Stimulated activated CD8-positive, alpha-beta memory T cell treated with anti-CD3 and anti-CD28 coated beads, Interleukin-4, amount 100 ng/mL, for 48 hours (primary cell): ENCODE measurements at places on chromosomes 6 and 20.

DNA sequence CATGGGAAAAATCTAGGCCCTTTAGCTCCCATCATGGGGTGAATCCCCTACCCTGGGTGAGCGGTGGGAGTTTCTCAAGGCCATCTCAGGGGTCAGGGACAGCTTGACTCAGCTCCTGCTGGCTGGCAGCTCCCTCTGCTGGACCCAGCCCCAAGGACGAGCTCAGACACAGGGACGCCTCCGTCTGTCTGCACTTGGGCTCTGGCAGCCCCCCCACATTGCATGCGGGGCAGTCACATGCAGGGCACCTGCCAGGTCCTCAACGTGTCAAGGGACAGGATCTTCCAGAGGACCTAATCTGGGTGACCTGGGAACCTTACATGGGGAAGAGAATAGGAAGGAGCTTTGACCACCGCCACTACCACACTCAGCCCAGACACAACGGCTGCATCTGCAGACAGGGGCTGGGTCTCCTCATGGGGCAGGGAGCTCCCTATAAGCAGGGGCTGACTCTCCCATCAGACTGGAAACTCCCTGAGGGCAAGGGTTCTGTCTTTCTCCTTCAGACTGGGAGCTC, 173.4 kb downstream of the MRPL14 start:
- DNase-seq = peak; percentile 24

- no peak for DNase-seq
Measured at GRCh38 chr6:114421199-114421598, 78.4 kb upstream of the HS3ST5 start.

DNA sequence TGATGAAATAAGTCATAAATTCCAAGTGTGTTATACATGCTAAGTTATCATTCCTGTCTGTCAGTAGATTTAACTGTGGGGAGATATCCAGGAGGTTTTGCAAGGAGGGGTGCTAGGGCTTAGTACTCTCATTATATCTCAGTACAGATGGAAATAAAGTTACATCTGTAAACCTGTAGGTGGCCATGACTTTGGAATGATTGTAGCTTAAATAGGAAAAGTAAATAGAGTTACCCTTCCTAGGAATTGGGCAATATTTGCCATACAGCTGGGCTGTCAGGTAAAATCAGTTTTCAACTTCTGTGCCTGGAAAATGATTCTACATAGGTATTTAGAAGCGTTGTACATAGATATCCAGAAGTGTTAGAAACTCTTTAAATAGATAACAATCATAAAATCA, 19.8 kb upstream of the TGM3 start:
- no peak for DNase-seq

DNA sequence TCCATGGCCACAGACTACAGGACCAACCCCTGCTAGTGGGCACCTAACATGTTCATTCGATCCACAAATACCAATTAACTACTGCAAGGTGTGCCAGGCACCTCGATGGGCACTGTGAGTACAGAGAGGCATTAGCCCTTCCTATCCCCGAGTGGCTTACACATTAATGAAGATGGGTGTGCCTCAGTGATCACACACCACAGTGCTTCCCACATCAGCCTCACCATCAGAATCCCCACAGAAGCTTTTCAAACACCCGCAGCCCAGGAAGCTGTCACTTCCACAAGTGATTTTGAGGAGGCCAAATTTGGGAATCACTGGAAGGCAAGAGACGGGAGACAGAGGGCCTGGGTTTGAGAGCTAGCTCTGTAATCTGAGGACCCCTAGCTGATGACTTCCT, 23.7 kb downstream of the EZR start:
- DNase-seq = peak; percentile 22

DNA sequence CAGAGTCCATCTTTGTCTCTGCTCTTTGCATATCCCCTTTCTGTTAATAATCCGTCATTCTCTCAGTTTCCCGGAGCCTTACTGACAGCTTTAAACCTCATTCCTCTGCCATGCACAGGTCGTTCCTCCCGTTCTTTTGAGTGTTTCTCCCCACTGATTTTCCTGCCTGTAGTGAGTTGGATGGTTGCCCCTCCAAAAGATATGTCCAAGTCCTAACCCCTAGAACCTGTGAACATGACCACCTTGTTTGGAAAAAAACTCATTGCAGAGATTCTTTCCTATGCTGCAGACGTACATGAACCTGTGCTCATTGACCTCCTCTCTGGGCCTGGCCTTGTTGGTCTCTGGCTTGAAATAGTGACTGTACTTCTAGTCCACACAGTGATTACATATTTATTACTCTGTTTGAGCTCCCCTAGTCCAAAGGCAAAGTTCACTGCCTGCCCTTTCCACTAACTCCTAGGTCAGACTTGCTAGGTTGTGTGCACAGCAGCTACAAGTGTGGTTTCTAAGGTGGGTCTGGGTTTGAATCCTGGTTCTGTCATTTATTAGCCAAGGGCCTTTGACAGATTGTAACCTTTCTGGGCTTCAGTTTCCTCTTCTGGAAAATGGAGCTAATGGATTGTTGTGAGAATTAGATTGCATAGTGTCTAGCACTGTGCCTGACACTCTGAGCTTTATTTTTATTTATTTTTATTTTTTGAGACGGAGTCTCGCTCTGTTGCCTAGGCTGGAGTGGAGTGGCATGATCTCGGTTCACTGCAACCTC, 29.3 kb downstream of the PPARD start:
- DNase-seq = no peak

- no peak for DNase-seq
Measured at GRCh38 chr6:10481101-10481500, 40.0 kb upstream of the GCNT2 start.

DNA sequence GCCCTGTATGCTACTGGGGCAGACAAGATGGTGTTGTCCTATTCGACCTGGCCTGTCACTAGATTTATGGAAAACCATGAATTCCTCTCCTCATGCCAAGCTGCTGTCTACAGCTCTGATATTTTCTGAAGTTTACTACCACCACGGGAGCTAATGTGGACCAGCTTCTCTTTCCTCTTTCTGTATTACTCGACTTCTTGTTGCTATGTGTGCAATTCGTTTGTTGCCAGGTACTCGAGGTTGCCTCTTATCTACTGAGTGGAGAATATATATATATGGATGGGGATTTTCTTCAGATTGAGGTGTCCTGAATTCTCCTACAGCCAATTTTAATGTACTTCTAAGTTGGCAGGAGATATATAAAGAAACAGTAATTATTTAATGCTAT, 34.7 kb downstream of the MAN1A1 start:
- DNase-seq = no peak

DNA sequence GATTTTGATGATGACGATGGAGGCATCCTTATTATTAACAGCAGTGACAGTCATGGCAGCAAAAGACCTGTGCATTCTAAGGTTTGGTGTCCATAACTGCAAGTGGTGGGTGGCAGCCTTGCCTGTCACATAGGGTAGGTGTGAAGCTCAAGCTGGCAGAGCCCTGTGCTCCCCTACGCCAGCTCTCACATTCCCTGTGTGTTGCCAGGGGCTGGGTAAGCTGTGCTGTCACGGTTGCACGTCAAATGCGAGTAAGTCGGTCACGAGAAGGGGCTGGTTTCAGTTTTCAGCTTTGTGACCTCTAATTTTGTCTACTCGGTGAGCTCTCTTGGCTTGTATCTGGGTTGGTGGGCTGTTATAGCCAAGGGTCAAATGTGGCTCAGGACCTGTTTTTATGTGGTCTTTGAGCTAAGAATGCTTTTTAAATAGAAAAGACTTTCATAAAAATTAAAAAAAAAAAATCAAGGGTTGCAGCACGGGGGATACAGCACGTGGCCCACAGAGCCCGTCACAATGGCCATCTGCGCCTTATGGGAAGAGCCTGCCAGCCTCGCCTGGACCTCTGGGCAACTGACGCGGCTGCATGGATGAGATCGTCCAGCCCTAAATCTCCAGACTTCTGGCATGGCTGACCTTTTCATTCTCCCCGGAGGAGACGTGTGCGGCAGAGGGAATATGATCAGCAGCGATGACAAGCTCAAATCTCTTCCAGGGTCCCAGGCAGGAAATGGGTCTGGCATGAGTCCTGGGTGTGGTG, 148.5 kb downstream of the PHACTR3 start:
- DNase-seq = no peak

- DNase-seq = no peak
Measured at GRCh38 chr6:168071620-168072019, 7.4 kb downstream of the FRMD1 start.

DNA sequence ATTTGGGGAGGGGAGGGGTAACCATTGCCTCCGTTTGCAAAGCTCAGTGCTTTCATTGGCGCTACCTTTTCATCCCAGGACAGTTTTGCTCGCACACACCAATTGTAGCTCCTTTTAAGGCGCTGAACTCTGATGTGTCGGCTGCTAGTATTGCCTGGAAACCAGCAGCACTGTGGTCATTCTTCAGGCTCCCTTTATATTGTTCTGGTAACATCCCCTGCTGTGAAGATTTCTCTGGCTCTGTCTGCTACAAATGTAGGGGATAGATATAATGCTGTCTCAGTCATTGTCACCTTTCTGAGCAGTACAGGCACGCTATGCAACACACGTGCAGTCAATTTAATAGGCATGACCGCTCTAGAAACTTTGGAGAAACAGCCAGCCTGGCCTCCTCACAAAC, 172.9 kb upstream of the SASH1 start:
- DNase-seq = no peak

- no peak for DNase-seq
Measured at GRCh38 chr20:40960521-40960956, 68.1 kb upstream of the TOP1 start.

DNA sequence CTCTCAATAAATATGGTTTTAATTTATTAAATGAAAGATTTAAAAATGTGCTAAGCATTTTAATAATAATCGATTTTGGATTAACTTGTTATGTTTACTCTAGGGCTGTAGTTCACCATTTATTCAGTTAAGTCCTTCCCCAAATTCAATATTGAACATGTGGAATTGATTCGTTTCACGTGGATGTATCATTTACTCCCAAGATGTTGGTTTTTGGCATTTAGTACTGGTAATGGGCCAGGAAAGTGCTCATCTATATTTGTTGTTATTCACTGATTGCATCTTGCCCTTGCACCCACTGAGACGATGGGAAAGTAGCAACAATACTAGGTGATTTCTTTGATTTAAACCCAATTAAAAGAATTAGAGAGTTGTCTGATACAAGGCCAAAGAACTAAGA, 97.1 kb downstream of the ESR1 start:
- no peak for DNase-seq

GRCh38 chr6:82702574-82702973, 339.0 kb downstream of the TPBG start:
- no peak for DNase-seq

DNA sequence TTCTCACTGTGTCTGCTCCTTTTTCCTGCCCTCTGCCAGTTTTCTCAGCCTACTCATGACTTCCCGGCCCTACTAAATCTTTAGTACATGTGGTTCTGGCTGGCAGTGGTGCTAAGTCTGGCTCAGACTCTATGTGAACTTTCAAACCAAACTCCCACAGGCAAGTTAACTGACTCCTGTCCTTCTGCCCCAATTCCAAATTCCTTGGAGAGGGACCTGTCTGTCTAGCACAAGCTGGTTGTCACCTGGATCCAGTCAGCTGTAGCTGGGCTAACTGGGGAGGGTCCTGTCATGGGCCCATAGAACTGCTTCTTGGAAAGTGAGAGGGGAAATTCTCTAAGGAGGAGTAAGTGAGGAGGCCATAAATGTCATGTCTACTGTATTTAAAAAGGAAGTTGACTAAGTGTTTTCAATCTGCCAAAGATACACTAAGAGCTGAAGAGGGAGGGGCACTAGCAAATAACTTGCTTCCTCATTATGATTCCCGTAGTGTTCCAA, 240.1 kb downstream of the KCNQ5 start:
- DNase-seq = no peak

DNA sequence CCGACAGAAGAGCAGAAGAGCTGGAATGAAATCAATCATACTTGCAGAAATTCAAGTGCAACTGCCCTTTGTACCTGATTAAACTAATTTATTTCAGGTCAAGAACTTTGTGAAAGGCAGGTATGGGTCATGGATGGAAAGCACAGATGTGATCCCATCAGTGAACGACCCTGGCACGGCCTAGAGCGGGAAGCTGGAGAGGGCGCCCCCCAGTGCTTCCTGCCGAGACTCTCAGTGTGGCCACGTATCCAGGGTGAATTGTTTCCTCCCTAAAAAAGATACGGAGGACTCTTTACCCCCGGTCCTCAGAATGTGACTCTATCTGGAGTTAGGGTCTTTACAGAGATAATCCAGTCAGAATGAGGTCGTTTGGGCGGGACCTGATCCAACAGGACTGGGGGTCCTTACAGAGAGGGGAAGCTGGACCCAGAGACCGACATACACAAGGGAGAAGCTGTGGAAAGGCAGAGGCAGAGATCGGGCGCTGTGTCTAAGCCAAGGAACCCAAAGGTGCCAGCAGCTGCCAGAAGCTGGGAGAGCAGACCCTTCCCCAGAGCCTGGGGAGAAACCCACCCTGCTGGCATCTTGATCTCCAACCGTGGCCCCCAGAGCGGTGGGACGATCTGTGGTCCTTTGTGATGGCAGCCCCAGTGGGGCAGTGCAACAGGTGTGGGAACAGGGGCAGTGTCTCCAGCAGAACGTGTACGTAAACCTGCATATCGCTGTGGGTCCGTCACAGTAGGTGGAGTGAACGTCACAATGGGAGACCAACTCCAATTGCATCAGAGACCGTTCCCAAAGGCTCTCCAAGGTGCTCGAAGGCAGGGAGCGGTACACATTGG, 91.9 kb downstream of the TAF4 start:
- no peak for DNase-seq

DNA sequence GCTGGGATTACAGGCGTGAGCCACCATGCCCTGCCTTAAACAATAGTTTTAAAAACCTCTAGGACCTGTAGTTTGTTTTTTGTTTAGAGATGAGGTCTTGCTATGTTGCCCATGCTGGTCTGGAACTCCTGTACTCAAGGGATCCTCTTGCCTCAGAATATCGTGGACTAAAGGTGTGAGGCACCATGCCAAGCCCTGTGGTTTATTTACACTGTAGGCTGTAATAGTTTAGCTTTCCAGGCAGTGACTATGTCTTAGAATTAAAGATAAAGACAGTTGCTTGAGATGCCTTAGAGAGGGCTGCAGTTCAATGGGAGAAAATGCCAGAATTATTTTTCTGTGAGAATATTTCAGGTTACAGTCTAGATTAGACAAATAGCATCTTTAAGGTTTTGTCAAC, 72.9 kb downstream of the SGK1 start:
- DNase-seq = no peak

DNA sequence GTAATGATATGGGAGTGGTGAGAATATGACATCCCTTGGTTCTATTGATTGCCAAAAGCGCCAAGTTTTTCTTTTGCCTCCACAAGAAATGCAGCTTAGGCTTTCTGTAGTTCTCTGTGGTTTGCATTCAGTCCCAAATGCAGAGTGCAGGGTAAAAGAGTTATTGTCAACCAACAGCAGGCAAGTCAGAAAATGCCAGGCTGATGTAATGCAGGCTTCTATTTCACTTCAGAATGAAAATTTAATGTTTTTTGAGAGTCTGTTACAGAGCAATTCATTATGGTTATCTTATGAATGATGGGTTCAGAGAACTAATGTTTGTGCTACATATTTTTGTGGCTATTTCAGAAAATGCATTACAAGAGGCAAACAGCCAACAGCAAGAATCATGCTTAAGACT, 293.5 kb downstream of the CENPW start:
- no peak for DNase-seq

DNA sequence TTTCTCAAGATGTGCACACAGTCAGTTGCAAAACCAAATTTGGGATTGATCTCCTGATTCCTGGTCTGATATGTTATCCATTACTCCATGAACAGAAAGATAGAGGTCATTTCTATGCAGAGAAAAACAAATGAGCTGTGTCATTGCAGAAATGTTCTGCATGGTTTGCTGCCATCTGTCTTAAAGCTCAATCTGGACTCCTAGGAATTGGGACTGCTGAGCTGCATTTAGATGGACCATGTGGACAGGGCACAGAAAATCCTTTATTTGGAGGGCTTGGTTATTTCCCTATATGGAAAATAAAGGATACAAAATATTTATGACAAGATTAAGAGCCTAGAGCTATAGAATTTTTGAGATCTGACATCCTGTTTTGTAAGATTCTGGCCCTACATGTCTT, 91.3 kb downstream of the ADGRB3 start:
- no peak for DNase-seq
